ENCODE measurements at places on chromosomes 2 and 18.

DNA sequence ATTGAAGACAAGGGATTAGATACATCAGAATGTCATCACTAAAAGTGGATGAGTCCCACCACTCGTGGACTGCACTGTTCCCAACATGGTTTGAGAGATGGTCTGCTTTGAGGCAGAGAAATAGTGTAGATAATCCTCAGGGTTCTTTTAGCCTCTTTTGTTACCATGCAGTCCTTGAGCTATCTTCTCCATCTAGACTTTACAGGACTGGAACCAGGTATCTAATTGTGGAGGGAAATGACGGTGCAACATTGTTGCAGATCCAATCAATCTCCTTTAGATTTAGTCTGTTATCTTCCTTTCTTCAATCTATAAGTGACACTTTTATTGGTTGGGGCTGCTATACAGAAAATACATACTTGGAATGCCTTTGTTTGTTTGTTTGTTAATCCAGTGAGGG lies 183.8 kb upstream of the CWC22 start:
- no peak for DNase-seq

DNA sequence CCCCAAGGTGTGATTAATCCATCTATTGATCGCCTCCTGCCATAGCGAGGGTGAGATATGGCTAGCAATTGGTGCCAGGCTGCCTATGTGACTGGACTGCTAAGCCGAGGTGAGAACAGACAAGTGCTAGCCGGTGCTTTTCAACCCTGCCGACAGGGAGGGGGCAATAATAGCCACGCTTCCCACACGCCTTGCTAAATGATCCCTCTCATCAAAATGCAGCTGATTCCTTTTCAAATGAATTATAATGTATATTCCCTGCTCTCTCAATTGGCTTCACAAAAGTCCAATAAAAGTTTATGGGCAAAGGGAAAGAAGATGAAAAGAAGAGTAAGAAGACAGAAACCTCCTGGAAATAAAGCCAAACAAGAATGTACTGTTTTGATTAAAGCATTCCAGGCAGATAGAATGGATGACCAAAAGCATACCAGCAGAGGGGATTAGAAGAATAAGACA lies 235.6 kb downstream of the ICOS start:
- no peak for DNase-seq

GRCh38 chr2:143132355-143132754 lies 3.1 kb downstream of the ARHGAP15 start:
- peak; percentile 59 for DNase-seq

GRCh38 chr18:565562-566061 lies 14.6 kb upstream of the CETN1 start:
- no peak for DNase-seq

DNA sequence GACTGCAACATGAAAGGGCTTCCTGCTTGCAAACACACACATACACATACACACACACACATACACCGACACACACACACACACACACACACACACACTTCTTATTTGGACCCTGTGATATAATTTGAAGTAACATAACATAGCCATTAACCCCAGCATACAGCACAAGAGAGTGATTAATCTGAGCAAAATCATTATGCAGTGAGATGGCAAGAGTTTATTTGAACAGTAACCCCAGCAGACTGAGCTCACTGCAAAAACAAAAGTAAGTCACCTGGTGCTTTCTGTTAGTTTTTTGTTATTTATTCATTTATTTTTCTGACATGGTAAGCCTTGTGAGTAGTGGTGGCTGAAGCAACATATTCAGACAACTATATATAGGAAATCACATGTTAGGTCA lies 93.7 kb downstream of the NOL4 start:
- DNase-seq, result no peak

DNA sequence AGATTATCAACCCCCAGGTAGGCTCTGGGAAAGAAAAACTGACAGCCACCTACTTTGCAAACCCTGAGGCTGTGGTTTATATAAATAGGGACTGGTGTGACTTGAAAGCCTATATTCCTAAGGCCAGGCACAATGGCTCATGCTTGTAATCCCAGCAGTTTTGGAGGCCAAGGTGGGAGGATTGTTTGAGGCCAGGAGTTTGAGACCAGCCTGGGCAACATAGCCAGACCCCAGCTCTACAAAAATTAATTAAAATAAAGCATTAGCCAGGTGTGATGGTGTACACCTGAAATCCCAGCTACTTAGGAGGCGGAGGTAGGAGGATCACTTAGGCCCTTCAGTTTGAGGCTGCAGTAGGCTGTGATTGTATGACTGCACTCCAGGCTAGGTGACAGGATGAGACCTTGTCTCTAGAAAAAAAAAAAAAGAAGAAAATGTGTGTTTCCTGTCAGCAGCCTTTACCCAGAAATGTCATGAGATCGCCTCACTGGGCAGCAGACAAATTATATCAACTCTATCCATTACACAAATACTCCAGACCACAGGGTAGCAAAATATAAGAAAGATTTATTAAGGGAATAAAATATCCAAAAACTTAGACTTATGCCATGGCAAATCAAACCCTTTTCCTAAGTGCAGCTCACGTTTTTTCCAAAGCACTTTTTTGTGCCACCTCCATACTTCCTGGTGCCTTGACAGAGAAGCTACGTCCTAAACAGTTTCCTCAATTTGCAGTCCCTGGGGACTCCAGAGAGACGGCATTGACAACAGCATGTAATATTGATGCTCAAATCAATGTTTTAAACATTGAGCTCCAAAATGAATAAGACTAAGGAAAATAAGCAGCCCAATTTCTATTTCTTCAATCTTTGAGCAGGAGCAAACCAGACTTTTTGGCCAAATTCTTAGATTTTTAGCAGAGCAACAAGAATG lies 190.8 kb upstream of the NDUFV2 start:
- no peak for DNase-seq

Measured in inflammatory macrophage treated with lipopolysaccharide for 4 hours (primary cell).